ENCODE measurements at places on chromosomes 7 and 10.

DNA sequence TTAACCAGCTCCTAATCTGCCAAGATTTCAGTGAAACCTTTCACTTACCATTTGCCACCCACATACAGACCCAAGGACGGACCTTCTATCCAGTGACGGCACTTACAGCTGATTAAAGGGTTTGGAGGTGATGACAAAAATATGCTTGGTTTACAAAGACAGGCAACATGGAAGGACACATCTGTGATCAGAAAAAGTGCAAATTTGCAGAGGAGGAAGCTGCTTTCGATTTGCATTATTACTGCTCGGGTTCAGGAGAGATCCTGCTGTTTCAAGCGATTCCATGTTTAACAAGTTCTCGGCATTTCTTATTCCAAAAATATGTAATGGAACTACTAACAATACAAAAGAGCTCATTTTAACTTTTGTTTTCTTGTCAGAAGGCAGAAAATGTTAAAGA lies 109.0 kb downstream of the JAZF1 start:
- no peak for DNase-seq

DNA sequence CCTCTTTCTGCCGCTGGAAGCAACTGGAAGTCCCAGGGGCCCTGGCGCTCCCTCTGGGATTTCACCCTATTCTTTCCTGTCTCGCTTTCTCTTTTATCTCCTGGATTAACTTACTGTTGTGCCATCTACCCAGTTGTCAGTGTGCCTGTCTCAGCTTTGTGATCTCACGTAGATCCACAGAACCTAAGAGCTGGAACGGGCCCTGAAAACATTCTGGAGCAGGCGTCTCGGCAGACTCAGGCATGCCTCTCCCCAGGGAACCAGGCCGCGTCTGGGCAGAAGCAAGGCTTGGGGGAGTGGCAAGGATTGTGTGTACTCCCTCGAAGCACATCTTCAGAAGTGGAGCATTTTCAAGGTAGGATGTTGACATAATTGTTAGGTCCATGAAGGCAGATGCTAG lies 87.2 kb downstream of the KCNMA1 start:
- DNase-seq = no peak

GRCh38 chr10:51907361-51907760 lies 208.0 kb upstream of the CSTF2T start:
- DNase-seq = no peak

DNA sequence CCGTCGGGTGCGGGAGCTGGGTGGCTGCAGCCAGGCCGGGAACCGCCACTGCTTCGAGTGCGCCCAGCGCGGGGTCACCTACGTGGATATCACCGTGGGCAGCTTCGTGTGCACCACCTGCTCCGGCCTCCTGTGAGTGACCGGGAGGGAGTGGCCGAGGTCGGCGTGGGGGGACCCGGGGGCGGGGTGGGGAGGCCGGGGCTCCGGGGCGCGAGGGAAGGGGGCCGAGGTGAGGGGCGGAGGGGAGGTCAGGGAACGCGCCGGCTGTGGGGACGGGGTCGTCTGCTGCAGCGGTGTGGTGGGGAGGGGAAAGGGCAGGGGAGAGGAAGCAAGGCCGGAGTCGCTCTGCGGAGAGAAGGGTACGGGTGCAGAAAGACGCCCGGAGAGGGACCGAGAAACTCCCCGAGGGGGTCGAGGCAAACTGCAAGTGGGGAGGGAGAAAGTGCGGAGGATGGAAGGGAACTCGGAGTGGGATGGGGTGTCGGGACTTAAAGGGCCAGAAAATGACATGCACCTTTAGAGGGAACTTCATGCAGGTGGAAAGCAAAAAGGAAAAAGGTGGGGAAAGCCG lies 518 bp downstream of the AGFG2 start:
- no peak for DNase-seq

- DNase-seq = no peak
These were observed 615 bp downstream of the THAP5 start for GRCh38 chr7:108568801-108569380.

DNA sequence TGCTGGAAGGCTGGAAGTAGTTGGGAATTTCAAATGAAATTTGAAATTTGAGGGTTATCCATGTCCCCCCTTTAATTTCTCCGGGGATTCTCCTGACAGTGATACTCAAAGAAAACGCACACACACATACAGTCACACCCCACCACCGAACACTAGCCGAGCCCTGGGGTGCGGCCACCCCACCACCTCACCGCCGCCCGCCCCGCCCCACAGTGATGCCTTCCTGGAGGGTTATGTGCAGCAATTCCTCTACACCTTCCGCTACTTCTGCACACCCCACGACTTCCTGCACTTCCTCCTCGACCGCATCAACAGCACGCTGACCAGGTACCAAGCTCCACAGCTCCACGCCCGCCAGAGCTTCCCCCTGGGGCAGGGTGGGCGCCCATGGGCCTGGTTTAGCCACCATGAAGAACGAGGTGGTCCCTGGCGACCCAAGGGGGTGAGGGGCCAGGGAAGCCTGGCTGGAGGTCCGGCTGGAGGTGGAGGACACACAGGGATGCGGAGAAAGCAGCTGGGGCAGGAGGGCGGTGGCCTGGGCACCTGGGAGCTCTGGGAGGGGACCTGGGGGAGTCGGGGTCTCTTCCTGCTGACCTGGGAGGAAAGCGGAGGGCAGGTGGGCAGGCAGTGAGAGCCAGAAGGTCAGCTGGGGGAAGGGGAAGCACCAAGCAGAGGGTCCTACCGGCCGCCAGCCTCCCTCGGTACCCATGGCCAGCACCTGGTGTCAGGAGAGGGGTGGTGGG lies 19.4 kb upstream of the UTF1 start:
- no peak for DNase-seq

GRCh38 chr10:56624082-56624481 lies 263.0 kb upstream of the ZWINT start:
- DNase-seq = no peak

DNA sequence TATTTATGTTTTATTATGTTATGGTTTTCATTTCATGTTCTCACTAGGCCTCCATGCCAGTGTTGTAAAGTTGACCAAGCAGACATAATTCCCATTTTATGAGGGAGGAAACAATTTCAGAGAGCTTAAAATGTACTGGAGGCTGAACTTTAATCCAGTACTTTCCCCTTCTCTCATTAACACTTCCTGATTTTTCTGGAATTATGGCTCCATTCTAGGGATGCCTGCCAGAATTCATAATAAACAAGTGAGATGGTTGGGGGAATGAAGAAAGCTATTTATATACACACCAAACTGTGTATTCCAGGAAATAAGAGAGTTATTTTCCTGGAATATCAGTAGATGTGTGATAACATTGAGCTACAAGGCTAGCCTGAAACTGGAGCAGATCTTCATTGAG lies 6.9 kb downstream of the TMEM236 start:
- no peak for DNase-seq

GRCh38 chr10:62354916-62355315 lies 19.3 kb upstream of the ZNF365 start:
- DNase-seq = no peak

- DNase-seq = no peak
These were observed 181.2 kb downstream of the LRRN3 start for GRCh38 chr7:111272092-111272491.

Measured in neuronal stem cell (in vitro differentiated cells).